HTR-8/SVneo (cell line): ENCODE measurements at places on chromosomes 3 and 15.

- no peak for DNase-seq
These were observed 52.4 kb upstream of the SLC6A1 start for GRCh38 chr3:10940106-10940505.

GRCh38 chr15:100680726-100681125, 78.3 kb downstream of the ASB7 start:
- no peak for DNase-seq

GRCh38 chr3:11143476-11143875, 10.8 kb upstream of the HRH1 start:
- DNase-seq = peak; percentile 41

GRCh38 chr3:72343078-72343477, 505.2 kb downstream of the SHQ1 start:
- DNase-seq = no peak

DNA sequence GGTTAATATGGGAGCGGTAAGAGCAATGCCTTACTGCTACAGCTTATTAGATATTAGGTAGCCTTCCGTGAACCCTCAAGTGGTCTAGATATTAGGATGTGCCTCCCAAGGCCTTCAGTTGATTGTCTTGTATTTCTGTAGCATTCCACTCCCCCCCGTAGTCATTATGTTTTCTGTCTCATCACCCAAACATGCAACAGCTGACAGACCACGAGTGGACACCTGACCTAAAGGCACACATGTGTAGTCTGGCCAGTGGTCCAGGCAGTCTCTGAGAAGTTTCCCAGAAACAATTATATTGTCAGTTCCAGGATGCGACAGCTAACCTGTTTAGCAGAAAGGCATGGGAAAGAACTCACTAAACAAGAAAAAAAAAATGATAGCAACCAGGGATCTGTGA, 1000.9 kb downstream of the AGBL1 start:
- DNase-seq = no peak

GRCh38 chr3:156376199-156376598, 178.7 kb downstream of the SSR3 start:
- DNase-seq = no peak

- no peak for DNase-seq
These were observed 99.6 kb upstream of the PFN2 start for GRCh38 chr3:150070271-150070670.

- no peak for DNase-seq
These were observed 514.8 kb downstream of the MECOM start for GRCh38 chr3:169148448-169149348.

DNA sequence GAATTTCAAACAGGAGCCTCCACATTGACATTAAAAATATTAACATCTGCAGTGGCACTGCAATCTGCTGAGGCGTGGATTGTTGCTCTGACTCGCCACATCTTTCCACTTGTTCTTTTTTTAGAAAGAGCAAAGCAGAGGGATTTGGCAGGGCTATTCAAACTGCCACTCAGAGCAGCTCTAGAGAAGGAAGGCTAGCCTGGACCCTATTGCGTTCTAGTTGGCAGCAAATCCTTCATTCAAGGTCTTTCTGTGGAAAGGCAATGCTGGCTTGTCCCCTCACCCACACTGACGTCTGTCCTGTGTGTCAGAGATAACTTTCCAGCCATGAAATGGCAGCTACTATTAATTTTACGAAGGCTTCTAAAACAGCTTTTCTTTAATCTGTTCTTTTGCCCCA, 483.2 kb upstream of the SGO1 start:
- no peak for DNase-seq

DNA sequence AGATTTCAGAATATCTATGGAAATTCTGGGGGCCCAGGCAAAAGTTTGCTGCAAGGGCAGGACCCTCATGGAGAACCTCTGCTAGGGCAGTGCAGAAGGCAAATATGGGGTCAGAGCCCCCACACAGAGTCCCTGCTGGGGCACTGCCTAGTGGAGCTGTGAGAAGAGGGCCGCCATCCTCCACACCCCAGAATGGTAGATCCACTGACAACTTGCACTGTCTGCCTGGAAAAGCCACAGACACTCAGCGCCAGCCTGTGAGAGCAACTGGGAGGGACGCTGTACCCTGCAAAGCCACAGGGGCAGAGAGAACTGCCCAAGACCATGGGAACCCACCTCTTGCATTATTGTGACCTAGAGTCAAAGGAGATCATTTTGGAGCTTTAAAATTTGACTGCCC, 13.8 kb downstream of the CCNDBP1 start:
- DNase-seq = no peak

DNA sequence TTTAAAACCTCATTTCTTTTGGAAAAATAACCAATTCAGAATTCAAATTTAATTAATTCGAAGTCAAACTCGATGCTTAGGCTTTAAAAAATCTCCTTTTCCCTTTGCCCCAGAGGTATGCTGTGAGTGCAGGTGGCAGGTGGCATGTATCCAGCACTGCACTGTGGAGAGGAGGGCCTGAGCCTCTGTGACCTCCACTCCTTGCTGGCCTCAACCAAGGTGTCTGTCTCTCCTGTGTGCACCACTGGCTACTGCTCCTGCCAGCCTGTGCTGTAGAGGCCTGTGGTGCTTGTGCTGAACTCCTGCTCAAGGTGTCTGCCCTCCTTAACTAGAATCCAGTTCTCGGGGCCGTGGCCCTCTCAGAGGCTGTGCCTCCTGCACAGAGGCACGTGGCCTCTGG, 56.2 kb upstream of the NEDD4 start:
- no peak for DNase-seq

DNA sequence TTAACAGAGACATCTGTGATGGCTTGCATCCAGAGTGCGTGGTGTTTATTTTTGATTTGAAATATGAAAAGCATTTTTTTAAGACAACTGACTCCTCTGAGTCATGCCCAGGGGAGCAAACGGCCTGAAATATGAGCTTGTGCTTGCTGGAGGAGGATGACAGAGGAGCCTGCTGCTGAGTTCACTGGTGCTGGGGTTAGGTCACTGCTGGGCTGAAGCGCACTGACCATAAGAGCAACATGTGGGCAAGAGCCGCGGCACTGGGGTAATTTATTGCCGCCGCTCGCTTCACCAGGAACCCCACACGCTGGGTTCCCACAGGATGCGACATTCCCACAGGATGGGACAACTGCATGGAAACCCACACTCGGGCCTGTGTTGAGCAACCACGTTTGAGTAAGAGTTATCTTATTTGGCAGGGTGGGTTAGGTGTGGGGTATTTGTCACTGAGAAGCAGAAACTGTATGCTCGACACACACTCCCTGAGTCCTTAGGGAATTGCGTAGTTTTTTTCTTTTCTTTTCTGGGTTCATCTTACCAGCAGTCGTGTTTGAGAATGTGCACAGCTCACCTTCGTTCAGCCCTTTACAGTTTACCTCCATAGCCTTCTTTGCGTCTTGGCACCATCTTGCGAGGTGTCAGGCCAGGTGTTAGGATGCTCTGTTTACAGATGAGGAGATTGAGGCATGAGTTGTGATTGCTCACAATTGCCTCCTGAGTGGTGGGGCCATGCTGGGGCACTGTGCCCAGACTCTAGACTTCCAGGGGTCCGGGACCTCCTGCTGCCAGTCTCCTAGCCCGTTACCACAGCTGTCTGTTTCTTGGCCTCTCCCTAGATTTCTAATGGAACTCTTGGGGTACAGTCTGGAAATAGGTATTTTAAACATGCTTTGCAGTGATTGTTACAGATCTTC, 60.4 kb downstream of the SMAD3 start:
- peak; percentile 96 for DNase-seq

- no peak for DNase-seq
These were observed 12.0 kb downstream of the EID1 start for GRCh38 chr15:48889925-48890324.

GRCh38 chr3:150760431-150761200, 2.4 kb downstream of the SIAH2 start:
- no peak for DNase-seq

- no peak for DNase-seq
These were observed 227.2 kb upstream of the GPR149 start for GRCh38 chr3:154657218-154657617.

GRCh38 chr3:190048932-190049441, 71.7 kb downstream of the P3H2 start:
- no peak for DNase-seq

DNA sequence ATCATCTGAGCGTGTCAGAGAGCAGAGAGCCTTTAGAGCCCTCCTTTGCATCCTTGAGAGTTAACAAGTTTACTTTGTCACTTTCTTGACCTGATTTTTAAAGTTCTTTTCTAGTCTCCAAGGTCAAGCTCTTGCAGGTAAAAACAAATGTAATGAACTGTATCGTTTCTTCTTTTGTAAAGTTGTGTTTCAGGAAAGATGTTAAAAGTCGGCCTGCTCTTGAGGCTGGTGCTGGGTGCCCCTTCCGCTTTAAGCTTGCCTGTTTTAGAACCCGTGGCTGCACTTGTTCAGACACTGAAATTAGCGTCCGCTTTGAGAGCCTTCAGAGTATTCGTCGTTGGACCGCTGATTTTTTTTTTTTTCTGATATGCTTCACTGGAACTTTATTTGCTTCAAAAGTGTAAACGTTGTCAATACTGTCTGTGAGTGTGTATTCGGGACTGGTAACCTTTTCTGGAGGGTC, 52.6 kb upstream of the ULK4 start:
- no peak for DNase-seq

DNA sequence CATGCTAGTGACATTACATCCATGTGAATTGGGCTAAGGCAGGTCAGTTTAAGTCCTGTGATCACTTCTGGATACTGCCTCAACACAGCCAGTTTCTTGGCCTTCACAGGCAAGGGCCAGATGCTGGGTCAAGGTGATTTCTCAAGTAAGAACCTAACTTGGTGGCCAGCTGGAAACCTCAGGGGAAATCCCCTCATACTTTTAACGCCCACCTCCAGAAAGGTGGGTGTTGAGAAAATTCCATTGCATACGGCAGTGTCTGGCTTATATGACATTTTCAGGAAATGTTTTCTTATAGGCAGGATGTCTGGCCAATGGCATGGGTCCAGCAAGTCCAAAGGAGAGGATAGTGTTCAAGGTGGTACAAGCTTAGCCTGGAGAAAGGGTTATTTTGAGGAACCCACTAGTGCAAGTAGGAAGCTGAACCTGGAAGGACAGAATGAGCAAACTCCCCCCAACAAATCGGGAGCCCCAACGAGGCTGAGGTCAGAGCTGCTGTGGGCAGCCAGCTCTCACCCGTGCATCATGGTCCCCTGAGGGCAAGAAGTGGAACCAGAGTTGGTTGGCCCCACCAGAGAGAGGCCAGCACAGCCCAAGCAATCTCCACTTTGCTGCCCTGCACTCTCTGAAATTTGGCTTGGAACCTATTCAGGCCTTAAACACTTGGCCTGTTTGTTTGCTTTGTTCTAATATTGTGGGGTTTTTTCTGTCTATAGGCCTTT, 135.4 kb downstream of the PDE8A start:
- DNase-seq = no peak

GRCh38 chr15:63896336-63897115, 62.8 kb upstream of the HERC1 start:
- peak; percentile 74 for DNase-seq

DNA sequence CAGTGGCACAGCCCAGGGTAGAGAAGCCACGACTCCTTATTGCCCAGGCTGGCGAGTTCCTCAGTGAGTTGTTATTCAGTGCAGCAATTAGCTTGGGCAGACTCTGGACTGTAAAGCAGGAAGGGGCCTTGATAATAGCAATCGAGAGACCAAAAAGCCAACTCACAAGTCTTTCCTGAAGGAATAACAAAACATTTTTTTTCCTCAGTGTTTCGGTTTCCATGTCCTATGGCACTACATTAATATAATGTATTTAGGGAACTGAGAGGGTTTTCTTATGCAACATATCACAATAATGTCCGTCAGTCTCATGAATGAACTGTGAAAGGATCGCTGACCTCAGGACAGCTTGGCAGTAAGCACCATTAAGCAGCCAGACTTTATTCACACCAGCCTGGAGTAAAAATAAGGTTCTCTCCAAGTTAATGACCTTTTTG, 248.9 kb upstream of the TBL1XR1 start:
- no peak for DNase-seq

DNA sequence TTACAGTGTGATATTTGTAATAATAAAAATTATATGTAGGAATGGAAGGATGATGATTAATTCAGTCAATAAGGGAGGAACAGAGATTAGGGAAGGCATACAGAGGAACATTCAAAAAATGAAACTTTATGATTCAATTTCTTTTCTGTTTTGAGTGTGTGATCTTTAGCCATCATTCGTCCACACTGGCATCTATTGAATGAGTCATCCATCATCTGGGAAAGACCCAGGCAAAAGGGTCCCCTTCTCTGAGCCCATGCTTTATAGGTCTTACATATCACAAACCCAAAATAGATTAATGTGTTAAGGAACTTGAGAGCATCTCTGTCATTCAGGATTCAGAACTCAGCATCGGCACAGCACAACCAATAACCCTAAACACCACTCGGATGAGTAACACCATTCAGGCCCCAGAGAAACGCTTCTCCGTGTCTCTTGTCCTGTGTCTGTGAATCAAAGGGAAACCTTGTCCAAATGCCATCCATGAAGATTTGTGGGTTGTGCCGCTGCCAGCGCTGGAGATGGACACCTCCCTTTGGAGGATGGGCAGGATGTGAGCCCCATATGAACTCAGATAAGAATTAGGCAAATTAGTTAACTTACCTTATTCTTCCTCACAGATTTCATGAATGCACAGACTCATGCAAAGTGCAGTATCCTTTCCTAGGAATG, 21.7 kb upstream of the TPM1 start:
- no peak for DNase-seq

DNA sequence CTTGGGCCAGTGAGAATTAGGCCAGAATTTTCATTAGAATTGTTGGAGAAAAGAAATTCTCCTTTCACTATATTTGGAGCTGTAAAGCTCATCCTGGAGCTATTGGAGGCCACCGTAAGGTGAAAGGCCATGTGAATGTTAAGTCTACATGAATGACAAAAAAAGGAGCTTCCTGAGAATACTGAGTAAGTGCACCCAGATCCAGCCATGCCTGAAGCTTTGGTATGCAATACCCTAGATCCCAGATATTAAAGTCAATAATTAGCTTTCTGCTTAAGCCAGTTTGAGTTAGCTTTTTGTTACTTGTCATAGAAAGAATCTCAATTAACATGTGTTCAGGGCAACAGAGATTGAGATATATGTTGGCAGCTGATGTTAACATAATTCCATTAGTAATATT, 172.4 kb downstream of the NR1D2 start:
- no peak for DNase-seq

GRCh38 chr15:65450556-65450955, 27.8 kb upstream of the IGDCC4 start:
- DNase-seq = no peak

- DNase-seq = peak; percentile 24
These were observed 1.3 kb upstream of the HACD2 start for GRCh38 chr3:123586131-123586530.

- no peak for DNase-seq
These were observed 50.9 kb upstream of the FSIP1 start for GRCh38 chr15:39833515-39833981.

DNA sequence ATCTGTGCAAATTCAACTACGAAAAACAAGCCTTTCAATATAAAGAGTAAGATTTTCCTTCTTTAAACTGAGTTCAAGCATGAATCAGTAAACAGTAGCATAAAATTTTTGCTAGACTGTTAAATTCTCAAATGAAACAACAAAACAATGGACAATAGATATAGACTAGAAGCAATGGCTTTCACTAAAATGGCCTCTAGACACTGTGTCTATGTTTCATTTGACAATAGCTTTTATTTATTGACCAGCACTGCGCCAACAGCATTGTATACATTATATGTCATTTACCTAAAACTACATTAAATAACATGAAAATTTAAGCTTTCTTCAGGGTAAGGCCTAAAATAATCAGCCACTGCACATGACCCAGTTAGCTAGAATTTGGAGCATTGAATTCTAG, 148.5 kb downstream of the DUT start:
- DNase-seq = no peak
